GM12892 (cell line): ENCODE measurements at places on chromosomes 1 and 21.

DNA sequence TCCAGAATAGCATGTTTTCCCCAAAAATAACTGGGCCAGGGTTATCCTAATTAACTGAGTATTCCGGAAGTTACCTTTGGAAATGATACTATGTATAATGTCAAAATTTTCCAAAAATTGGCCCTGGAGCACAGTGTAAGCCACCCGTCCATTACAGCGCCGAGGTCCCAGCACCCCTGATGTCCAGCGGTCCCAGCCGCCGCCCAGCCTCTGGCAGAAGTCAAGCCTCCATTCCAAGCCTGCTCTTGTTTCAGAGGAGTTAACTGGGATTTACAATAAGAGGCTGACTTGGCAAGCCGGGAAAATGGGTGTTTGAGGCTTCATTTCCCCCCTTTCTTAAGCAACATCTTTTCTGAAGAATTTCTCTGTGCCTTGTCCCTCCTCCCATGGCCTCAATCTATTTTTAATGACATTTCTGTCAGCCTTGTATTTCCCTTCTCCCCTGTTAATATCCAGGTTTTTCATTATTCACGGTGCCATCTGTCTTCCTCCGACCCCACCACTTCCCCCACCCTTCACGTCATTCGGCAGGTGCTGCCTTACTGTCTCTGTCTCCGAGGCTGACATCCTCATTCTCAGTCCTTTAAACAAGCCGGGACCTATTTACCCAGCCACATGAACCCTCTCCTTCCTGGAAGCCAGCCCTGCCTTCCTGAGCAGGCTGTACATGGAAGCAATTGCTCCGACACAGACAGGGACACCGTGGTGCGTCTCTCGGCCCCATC is 490.9 kb downstream of the NPHP4 start:
- no peak for DNase-seq

GRCh38 chr1:183194527-183195141 is 8.6 kb downstream of the LAMC2 start:
- DNase-seq: no peak

DNA sequence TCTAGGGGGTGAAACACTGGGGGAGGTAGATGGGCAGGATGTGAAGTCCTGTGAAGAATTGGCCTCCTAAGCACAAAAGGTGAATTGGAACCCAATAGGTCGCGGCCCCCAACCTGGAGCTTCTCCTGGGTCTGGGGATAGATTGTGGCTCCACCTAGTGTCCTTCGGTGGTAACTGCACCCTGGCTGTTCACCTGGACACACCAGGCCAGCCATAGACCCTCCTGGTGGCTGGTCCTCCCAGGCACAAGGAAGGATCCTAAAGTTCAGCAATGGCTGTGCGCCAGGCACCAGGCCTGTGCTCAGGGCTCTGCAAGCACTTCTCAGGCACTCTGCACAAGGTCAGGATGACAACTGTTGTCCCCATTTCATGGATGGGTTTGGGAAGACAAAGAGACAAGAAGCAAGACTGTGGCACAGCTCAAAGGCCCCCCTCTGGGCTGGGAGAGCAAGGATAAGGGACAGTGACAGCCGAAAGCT is 13.5 kb downstream of the ESPN start:
- DNase-seq: peak; percentile 84

DNA sequence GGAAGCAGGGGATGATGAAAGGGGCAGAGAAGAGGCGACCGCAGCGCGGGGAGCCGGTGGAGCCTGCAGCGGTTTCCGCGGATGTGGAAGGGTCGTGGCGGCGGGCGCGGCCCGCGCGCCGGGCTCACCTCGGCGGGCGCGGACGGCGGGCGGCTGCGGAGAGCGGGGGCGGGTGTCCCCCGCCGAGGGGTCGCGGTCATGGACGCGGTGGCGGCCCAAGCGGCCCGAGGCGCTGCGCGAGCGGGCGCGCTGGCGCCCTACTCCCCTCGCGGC is 572 bp downstream of the LPGAT1 start:
- no peak for DNase-seq

GRCh38 chr1:43545695-43546387 is 15.2 kb downstream of the PTPRF start:
- no peak for DNase-seq

- DNase-seq: no peak
Measured at GRCh38 chr1:246302251-246302625, 204.8 kb downstream of the SMYD3 start.

DNA sequence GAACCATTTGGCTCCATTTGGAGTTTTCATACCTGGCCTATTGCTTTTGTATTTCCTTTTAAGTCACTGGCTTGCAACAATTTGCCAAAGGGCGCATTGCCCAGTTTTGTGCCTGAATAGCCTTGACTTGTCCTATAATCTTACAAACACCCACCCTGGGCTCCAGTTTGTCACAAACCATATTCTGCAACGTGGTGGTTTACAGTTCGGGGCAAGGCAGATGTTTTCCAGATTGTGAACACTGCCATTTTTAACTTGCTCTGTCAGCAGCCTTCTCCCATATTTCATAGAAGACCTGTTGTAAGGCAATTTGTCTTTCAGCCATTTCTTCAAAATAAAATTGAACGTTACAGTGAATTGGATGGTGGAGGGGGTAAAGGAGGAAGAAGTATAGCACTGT is 53.2 kb upstream of the UBE2U start:
- DNase-seq: no peak

DNA sequence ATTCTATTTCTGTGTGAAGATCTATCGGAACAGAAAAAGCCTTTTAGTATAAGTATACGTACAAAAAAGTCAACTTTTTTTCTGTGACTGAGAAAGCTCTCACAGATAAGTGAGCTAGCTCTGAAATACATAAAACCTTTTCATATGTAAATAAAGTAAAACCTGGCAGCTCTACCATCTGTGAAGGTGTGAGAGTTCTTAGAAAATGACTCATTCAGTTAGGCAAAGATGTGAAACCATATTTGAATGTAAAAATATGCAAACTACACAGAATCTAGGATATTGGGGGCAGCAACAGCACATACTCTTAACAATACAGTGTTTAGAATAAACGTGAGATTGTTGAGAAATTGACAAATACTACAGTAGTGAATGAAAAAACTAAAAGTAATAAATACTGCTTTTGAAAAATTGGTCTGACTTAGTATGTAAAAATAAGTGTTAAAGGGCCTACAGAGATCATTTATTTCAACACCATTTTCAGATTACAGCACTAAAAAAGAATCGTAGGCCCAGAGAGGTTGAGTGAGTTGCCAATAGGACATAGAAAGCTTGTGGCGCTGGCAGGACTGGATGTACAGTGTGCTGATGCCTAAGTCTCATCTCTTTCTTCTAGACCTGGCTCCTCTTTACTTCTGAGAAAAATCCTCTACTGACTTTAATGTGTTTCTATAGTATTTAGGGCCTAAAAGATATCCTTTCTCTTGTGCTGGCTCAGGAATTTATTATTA is 19.8 kb downstream of the ATP6V1G3 start:
- DNase-seq: no peak

GRCh38 chr1:228853637-228854036 is 118.4 kb downstream of the RHOU start:
- DNase-seq: no peak

- no peak for DNase-seq
Measured at GRCh38 chr1:47187926-47188250, 1.9 kb downstream of the PDZK1IP1 start.

GRCh38 chr1:167057241-167057688 is 32.9 kb downstream of the GPA33 start:
- no peak for DNase-seq
